ENCODE measurements at places on chromosomes 7 and 10. TPM values are rescaled to one million over a fixed set of nuclear protein-coding genes. Genes with fewer than 3 reads are reported as not detected.

Gene RAPGEF5
- 16.5 TPM for total RNA-seq

Gene ANKRD22
- not detected for total RNA-seq

GRCh38 chr7:91527460-91527859 is 263.2 kb downstream of the FZD1 start:
- H3K36me3 ChIP-seq, result no peaks in the 10 kb centered on the region
- DNase-seq, result no peak
- H3K4me3 ChIP-seq, result no peak overlapping the region
- H3K27ac ChIP-seq, result no peak overlapping the region
- no peaks in the 10 kb centered on the region for H3K4me1 ChIP-seq
- H3K27me3 ChIP-seq, result no peaks in the 10 kb centered on the region

DNA sequence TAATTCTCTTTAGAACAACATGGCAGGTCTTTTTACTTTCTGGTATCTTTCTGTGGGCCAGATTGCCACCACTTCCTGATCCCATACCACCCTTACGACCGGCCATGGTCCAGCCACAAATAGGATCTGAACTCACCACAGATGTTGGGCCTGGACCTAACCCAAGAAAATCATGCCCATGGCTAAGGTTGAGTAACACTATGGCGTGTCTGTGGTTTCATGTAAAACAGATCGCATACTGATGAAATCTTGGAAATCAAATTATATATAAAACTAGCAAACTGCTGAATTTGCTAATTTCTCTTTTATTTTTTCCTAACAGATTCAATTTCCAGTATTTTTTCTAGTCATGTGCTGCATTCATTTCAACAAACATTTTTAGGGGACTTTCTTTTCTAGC is 77.2 kb downstream of the CH25H start:
- DNase-seq, result peak; percentile 14
- no peak overlapping the region for H3K27ac ChIP-seq
- no peaks in the 10 kb centered on the region for H3K4me1 ChIP-seq
- H3K27me3 ChIP-seq, result no peaks in the 10 kb centered on the region

- peaks cover 96% of the 10 kb centered on the region for H3K27me3 ChIP-seq
- no peak overlapping the region for H3K4me3 ChIP-seq
- no peak overlapping the region for H3K27ac ChIP-seq
- DNase-seq, result no peak
- H3K36me3 ChIP-seq, result no peaks in the 10 kb centered on the region
These were observed 31.5 kb upstream of the CFAP46 start for GRCh38 chr10:132973903-132974241.

Gene SMO
- 4.6 TPM for total RNA-seq

GRCh38 chr7:124027236-124027635 is 5.6 kb downstream of the TMEM229A start:
- no peaks in the 10 kb centered on the region for H3K36me3 ChIP-seq
- H3K27ac ChIP-seq, result no peak overlapping the region
- peaks cover 7% of the 10 kb centered on the region for H3K4me1 ChIP-seq
- no peak for DNase-seq
- H3K4me3 ChIP-seq, result no peak overlapping the region
- H3K27me3 ChIP-seq, result peaks cover 52% of the 10 kb centered on the region

DNA sequence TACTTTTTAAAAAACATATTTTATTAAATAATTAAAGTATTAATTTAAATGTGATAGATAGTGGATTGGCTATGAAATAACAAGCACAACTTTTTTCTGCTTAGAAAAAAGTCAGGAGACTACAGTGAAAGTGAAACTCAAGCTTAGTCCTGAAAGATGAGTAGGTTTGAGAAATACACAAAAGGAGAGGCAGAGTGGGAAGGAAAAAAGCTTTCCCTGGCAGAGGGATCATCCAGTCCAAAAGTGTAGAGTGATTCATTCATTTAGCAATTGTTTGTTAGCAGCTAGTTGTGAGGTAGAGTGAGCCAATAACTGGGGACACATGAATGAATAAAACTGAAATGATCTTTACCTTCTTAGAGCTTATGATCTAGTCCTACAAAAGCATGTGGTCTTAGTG is 93.5 kb downstream of the FOXP2 start:
- no peak for DNase-seq
- no peaks in the 10 kb centered on the region for H3K36me3 ChIP-seq
- H3K27ac ChIP-seq, result no peak overlapping the region

DNA sequence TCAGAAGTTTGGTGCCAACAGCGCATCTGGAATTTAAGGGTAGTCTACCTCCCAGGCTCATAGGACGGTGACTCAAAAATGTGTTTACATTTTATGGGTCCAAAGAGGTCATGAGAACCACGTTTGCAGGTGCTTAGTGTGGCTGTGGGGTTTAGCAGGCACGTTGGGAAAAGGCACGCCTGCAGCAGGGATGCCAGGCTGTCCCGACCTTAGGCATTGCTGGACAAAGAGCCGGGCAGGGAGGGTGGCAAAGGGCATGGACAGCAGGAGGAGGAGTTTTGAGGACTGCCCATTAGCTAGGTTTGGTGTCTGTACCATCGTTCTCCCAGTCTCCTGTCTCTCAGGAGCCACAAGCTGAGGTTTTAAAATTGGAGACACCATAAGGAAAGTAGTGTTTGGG is 104.4 kb downstream of the TRRAP start:
- H3K4me1 ChIP-seq, result no peaks in the 10 kb centered on the region
- H3K36me3 ChIP-seq, result peaks cover 99% of the 10 kb centered on the region
- H3K27me3 ChIP-seq, result no peaks in the 10 kb centered on the region
- H3K4me3 ChIP-seq, result no peak overlapping the region
- DNase-seq, result no peak

Gene HOXA7
- total RNA-seq, result 0.36 TPM

DNA sequence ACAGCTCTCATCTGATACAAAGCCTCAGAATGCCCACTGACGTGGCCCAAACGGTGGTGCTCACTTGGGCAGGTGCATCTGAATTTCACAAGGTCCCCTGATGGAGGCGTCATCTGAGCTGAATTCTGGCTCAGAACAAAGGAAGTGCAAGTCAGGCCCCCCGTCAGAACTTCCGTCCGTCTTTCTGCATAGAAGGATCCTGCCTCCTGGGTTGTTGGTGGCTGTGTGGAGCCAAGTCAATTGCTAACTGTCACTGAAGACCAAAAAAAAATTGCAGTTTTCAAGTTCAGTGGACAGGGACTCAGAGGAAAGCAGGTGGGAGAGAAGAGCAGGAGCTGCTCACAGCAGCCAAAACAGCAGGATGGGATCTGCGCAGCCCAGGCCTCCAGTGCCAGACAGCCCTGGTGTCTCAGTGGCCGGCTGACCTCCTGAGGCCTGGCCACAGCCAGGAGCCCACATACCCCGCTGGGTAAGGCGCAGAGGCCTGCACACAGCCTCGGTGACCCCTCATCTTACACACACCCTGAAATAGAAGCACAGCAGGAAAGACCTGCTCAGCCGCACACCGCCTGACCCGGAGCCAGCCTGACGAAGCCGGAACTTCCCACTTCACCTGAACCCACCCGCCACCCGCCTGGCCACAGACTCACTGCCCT is 49.4 kb downstream of the PYROXD2 start:
- H3K27ac ChIP-seq, result no peak overlapping the region
- H3K27me3 ChIP-seq, result peaks cover 4% of the 10 kb centered on the region
- no peak for DNase-seq
- H3K4me1 ChIP-seq, result peaks cover 17% of the 10 kb centered on the region
- no peak overlapping the region for H3K4me3 ChIP-seq

DNA sequence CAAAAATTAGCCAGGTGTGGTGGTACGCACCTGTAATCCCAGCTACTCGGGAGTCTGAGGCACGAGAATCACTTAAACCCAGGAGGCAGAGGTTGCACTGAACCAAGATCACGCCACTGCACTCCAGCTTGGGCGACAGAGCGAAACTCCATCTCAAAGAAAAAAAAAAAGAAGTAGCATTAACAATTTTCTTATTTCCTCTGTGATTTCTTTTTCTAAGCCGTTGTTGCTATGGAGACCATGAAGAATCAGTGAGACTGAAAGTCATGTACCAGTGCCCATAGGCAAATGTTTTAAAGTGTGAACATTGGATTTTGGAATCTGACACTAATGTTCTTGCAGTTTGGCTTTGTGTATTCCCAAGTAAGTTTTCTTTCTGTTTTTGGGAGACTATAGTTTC is 18.4 kb upstream of the MAP3K8 start:
- H3K27ac ChIP-seq, result no peak overlapping the region
- peaks cover 8% of the 10 kb centered on the region for H3K4me1 ChIP-seq
- no peak for DNase-seq

DNA sequence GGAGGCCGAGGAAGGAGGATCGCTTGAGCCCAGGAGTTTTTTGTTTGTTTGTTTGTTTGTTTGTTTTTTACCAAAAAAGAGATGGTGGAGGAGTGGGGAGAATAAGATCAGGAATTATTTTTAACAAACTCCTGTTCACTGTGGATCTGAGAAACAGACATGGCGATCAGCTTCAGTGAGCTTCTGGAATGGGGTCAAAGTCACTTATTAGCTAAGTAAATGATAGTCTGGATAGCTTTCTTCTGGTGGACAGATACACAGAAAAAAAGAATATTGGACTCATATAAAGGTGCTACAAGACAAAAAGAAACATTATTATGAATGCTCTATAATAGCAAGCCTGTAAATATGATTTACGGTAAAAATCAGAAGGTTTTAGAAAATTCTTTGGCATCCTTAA is 85.1 kb downstream of the POU6F2 start:
- H3K4me1 ChIP-seq, result no peaks in the 10 kb centered on the region
- H3K27me3 ChIP-seq, result peaks cover 15% of the 10 kb centered on the region
- no peak for DNase-seq
- no peaks in the 10 kb centered on the region for H3K36me3 ChIP-seq
- no peak overlapping the region for H3K4me3 ChIP-seq
- no peak overlapping the region for H3K27ac ChIP-seq

DNA sequence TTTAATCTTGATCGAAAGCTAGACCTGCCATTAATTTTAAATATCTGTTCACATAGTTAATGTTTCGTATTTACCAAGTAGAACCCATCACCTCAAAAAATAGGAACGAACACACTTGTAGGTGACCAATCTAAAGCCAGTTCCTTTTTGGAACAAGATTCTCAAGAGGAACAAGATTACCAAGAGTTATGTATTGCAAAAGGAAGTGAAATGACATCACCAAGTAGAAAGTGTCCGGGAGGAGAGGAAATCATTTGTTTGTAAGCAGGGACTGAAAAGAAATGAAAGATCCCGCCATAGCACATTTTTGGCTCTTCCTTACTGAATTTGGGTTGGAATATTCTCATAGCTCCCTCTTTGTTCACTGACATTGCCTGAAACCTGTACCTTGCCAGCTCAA is 1200.5 kb downstream of the SORCS1 start:
- no peak overlapping the region for H3K27ac ChIP-seq
- H3K36me3 ChIP-seq, result no peaks in the 10 kb centered on the region
- H3K4me3 ChIP-seq, result no peak overlapping the region
- no peaks in the 10 kb centered on the region for H3K4me1 ChIP-seq
- no peak for DNase-seq

DNA sequence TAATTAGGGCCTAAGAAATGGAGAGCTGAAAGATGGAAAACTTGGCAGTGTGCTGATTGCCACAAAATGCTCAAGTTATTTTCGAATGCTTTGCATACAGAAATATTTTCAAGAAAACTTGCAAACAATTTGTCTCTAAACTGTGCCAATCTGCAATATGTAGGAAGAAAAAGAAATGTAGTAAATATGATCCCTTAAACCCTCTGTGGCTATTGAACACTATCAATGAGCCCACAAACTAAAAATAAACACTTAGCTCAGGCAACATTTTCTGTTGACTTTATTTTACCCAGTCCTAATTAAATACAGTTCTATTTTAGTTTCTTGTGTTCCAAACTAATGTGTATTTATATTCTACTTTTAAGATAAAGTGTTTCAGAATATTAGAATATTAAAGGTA is 342.1 kb downstream of the SEMA3D start:
- H3K27me3 ChIP-seq, result no peaks in the 10 kb centered on the region
- no peaks in the 10 kb centered on the region for H3K4me1 ChIP-seq
- no peak overlapping the region for H3K4me3 ChIP-seq
- no peak overlapping the region for H3K27ac ChIP-seq

GRCh38 chr7:83547526-83547925 is 101.4 kb downstream of the SEMA3E start:
- no peaks in the 10 kb centered on the region for H3K4me1 ChIP-seq
- no peak for DNase-seq
- H3K36me3 ChIP-seq, result no peaks in the 10 kb centered on the region
- H3K27me3 ChIP-seq, result no peaks in the 10 kb centered on the region

Gene ADRA2A
- total RNA-seq, result 0.27 TPM

DNA sequence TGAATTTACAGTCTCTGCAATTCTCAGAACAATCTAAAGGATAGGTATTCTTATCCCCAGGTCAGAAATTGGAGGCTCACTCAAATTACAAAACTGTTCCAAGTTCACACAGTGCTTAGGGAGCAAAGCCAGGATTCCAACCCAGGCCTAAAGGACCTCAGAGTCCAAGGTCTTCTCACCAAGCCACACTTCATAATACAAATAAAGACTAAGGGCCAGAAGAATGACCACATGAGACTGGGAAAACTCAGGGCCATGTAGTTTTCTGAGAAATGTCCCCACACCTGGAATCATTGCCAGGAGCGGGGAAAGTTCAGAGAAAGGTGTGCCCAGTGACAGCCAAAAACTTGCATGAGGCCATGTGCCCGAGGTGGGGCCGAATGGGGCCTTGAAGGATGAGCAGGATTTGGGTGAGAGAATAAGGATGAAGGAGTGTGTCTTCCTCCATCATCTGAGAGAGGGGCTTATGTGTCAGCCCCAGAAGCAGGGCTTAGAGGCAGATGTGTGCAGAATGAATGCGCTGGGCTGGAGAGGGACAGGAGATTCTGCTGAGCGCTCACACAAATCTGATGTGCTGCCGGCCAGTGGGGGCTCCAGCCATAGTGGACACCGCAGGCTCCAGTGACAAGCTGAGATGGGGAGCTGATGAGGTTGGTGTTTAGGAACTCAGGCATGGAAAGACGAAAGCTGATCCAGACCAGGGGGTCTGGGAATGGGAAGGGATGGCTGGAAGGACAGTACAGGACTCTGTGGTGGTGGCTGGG is 35.9 kb downstream of the BLNK start:
- no peak overlapping the region for H3K4me3 ChIP-seq
- DNase-seq, result no peak
- H3K4me1 ChIP-seq, result peaks cover 10% of the 10 kb centered on the region
- no peak overlapping the region for H3K27ac ChIP-seq

DNA sequence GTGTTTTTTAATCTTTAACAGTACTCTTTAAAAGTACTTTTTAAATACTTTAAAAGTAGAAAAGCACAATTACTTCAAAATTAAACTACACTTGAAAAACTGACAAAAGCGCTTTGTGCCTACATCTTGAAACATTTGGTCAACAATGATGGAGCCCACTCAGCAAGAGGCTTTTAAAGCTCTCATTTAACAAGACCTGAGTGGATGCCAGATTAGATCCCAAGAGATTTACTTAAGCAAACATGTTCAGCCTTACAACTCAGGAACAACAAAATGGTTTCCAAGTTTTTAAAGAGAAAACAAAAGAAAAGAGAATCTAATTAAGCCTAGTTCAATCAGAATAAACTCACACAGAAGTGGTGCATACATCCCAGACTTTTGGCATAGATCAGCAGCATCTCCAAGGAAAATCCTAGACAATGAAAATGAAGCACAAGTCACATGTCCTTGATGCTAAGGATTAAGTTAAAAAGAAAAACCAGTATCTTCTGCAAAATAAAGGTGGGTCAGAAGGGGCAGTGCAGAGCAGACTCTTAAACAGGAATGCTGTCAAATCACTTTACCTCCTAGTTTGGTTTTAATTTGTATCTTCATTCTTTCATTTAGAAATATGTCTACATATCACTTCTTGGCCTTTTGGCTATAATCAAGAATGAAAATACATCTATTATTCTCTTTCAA is 26.2 kb downstream of the HIBADH start:
- no peaks in the 10 kb centered on the region for H3K27me3 ChIP-seq
- peaks cover 34% of the 10 kb centered on the region for H3K4me1 ChIP-seq
- no peak for DNase-seq
- H3K36me3 ChIP-seq, result peaks cover 8% of the 10 kb centered on the region

Data from left ventricle myocardium inferior (tissue), 1 donor.